ENCODE measurements at places on chromosomes 5 and 9. TPM values are rescaled to one million over a fixed set of nuclear protein-coding genes. Genes with fewer than 3 reads are reported as not detected.

Gene ITGA2
- 16.6 TPM for total RNA-seq

Gene CTNND2
- total RNA-seq, result not detected

Gene CDO1
- not detected for total RNA-seq

Gene NFX1
- total RNA-seq, result 32.3 TPM

Gene PTPRD
- total RNA-seq, result 0.15 TPM

Gene LHX3
- total RNA-seq, result 0.14 TPM

Gene INSL6
- total RNA-seq, result not detected

Gene NOXA1
- 1.5 TPM for total RNA-seq

Gene PFN3
- total RNA-seq, result not detected

Gene HK3
- not detected for total RNA-seq

Gene OLFM1
- 11.4 TPM for total RNA-seq

Gene RASGEF1C
- total RNA-seq, result 0.50 TPM

Gene UBE2QL1
- 0.16 TPM for total RNA-seq

Gene EQTN
- not detected for total RNA-seq

Gene CDX1
- total RNA-seq, result not detected

Gene RPL7A
- total RNA-seq, result 3,386 TPM

Gene DMRT3
- not detected for total RNA-seq

Gene SLC22A4
- 4.9 TPM for total RNA-seq

Gene HEXB
- 116 TPM for total RNA-seq

Gene CCNO
- total RNA-seq, result 7.5 TPM

Gene PCDHGA1
- total RNA-seq, result 0.30 TPM

Gene MYMK
- not detected for total RNA-seq

Gene IFNA2
- total RNA-seq, result not detected

Gene SLC36A2
- not detected for total RNA-seq

Gene UAP1L1
- total RNA-seq, result 11.8 TPM

Gene PCDHB9
- total RNA-seq, result not detected

Gene OR1B1
- total RNA-seq, result not detected

Gene PCA3
- not detected for total RNA-seq

Gene FGF10
- total RNA-seq, result not detected

Gene IFNK
- not detected for total RNA-seq

Gene CD274
- 1.7 TPM for total RNA-seq

Gene ADAMTS2
- total RNA-seq, result 0.07 TPM

Gene FOXD4L5
- total RNA-seq, result 0.11 TPM

Gene OGN
- not detected for total RNA-seq

Gene GADD45G
- not detected for total RNA-seq

Gene IFNA16
- total RNA-seq, result not detected

Gene SH2D3C
- not detected for total RNA-seq

Gene PCDHA7
- total RNA-seq, result 0.13 TPM

Gene GM2A
- total RNA-seq, result 18.3 TPM

Gene ADAMTSL1
- not detected for total RNA-seq

Gene FBXW11
- total RNA-seq, result 41.0 TPM

Gene FRMD3
- 4.9 TPM for total RNA-seq

Gene ANXA6
- total RNA-seq, result 46.0 TPM

Gene ANKRD33B
- total RNA-seq, result 12.8 TPM

Gene SPATA31D1
- not detected for total RNA-seq

Gene LVRN
- not detected for total RNA-seq

Gene SCGB3A2
- total RNA-seq, result not detected

Gene BARHL1
- total RNA-seq, result not detected

Gene CDKN2B-AS1
- not detected for total RNA-seq

Gene NPDC1
- total RNA-seq, result 73.0 TPM

Gene EGFLAM
- total RNA-seq, result 0.26 TPM

Measured in A549 treated with ZK216348 at 1 μM for 4 hours (cell line).